ENCODE measurements at places on chromosomes 5 and 9.

DNA sequence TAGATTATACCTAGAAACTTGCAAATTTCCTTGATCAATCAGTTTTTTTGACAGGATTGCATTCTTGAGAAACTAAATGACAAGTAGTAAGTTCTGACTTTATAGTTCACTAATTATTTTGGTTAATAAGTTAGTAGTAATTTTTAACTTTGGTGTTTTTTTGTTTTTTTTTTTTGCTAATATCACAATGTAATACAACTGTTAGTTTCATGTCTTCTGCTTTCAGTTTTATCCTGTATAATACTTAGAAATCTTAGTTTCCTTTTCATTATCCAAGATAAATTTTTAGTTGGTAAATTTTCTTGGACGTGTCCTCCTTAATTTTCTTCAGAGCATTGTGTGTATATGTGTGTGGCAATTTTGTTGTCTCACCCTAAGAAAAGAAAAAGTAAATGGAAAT lies 57.8 kb downstream of the CWC27 start:
- no peak for DNase-seq

GRCh38 chr9:4849369-4849768 lies 56.6 kb downstream of the RCL1 start:
- no peak for DNase-seq

- DNase-seq: no peak
Observed at GRCh38 chr5:36691696-36692371, 85.4 kb downstream of the SLC1A3 start.

DNA sequence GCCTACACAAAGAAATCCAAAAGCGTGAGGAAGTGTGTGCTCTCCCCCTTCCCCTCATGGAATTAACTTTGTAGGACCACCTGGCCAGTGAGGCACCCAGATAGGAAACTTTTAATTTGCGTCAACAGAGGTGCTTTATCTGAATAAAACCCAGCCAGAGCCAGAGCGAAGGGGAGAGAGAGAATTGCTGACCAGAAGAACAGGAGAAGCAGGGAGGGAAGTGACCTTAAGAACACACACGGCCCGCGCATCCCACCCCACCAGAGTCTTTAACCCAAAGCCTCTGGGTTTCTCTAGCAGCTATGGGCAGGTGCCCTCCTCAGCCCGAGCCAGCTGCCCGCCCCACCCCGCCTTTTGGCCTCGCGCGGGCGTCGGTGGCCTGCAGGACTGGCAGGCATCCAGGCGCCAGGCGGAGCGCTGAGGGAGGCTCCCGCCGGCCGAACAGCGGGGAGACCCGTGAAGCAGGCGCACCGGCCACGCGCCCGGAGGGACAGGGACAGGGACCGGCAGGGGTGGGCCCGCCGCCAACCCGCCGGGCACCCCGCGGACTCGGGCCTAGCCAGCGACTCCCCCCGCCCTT lies 580 bp downstream of the ERAP1 start:
- DNase-seq: no peak

DNA sequence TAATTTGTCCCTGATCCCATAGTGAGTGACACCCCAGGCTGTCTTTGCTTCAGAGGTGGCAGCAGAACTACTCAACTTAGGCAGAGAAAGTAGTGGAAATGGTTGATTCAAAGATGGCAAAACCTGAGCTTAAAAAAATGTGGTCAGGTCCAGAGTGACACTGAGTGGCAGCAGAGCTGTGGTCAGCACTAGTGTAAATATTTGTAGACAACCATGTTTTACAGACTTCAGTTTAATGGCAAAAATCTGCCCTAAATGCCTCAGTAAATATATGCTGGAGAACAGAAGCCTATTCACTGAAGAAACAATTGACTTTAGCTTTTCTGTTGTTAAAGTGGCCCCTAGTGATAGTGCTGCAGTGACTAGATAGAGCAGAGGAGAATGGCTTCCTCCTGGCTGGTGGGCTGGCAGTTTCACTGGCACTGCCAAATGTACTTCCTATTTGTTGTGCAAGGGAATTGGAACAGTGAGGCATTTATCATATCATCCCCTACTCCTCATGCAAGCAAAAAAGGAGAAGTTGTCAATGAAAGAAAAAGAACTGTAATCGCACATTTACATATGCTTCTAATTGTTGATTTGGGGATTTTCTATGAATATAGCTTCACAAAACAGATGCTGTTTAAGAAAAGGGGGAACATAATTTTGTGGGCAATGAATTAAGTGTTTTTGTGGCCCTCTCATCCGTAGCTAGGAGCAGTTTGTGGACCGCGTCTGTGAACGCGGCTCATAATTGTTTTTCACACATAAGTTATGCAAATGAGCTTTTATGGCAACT lies 12.0 kb downstream of the PBX3 start:
- no peak for DNase-seq

- DNase-seq: peak; percentile 66
Observed at GRCh38 chr5:67215519-67216471, 19.2 kb upstream of the CD180 start.

DNA sequence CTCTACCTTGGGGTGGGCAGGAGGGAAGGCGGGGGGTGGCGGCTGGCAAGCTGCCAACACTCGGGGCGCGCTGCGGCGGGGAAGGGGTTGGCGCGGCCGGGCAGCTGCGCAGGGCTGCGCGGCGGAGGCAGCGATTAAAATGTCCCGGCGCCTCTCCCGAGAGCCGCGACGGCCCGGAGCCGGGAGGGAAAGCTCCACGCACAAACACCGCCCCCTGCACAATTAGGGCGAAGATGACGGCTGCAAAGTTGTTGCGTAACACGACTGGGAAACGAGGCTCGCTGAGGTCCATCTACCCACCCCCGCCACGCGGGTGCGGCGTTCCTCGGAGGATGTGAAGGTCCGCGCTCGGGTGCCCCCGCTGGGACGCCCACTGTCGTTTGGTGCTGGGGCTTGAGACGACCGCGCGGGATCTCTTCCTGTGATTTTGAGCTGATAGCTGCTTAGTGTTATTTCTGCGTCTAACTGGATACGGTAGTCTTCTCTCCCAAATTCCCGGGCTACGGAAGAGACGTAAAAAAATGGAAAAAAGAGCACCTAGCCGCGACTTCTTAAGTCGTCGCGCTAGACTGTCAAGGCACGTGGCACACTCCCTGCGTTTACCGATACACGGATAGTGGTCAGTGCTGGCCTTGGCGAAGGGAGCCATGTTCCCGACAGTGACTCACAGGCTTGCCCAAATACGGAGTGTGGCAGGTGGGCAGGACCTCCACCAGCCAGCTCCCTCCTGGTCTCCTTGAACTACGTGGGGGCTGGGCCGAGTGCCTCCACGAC lies 958 bp upstream of the NFIL3 start:
- DNase-seq: peak; percentile 66

DNA sequence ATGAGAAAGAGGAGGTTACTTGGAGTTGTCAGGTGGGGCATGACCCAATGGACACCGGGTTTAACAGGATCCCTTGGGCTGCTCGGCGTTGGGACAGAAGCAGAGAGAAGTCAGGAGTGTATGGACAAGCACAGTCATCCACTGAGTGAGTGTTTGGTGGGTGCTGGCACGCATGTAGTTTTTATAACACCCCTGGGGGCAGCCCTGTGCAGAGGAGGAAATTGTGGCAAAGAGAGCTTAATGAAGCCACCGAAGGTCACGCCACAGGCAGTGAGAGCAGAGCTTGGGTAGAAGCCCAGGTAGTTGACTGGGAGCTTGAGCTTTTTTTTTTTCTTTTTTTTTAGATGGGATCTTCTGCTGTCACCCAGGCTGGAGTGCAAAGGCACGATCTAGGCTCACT lies 43.2 kb upstream of the IER5L start:
- DNase-seq: peak; percentile 31
